Stimulated activated CD8-positive, alpha-beta memory T cell treated with anti-CD3 and anti-CD28 coated beads, Interleukin-2, amount 100 ng/mL, for 1 hour (primary cell): ENCODE measurements at places on chromosomes 5 and 9.

DNA sequence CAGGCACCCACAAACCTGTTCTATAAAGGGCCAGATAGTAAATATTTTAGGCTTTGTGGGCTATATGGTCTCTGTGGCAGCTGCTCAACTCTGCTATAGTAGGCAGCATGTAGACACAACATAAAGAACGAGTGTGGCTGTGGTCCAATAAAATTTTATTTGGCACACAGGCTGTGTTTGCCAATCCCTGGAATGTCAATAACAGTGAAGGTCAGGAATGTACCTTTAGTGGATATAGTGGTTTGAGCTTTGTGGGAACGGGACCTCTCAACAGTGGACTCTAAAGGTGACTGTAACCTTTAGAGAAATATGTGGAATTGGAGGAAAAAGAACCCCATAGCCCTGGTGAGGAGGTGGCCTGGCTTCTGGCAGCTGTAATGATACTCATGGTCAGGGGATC is 145.2 kb downstream of the MAST4 start:
- DNase-seq, result no peak

DNA sequence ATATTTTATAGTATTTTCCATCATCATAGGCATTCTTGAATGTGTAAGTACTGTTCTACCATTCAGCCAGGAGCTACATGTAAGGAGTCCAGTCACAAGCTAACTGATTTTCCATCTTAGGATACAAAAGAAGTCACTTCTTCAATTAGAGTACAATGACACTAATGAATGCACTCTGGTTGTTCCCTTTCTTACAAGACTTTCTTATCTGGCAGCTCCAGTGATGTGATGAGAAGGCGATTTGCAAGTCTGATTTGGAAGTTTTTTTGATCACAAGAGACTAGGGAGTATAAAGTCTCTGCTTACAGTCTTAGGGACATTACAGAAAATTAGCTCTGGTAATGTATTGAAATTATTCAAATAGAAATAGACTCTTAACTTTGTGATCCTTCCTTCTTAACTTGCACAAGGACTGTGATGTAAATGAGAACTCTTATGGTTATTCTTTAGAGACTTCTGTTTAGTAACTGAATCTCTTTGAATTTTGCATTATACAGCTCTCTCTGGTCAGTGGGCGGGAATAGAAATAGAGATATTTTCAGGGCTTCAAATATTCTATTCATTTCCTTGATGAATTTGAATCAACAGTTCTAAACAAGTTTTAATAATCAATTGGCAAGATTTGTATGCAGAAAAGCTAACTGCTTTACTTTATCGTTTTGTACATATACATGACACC is 130.4 kb upstream of the CDH6 start:
- no peak for DNase-seq

DNA sequence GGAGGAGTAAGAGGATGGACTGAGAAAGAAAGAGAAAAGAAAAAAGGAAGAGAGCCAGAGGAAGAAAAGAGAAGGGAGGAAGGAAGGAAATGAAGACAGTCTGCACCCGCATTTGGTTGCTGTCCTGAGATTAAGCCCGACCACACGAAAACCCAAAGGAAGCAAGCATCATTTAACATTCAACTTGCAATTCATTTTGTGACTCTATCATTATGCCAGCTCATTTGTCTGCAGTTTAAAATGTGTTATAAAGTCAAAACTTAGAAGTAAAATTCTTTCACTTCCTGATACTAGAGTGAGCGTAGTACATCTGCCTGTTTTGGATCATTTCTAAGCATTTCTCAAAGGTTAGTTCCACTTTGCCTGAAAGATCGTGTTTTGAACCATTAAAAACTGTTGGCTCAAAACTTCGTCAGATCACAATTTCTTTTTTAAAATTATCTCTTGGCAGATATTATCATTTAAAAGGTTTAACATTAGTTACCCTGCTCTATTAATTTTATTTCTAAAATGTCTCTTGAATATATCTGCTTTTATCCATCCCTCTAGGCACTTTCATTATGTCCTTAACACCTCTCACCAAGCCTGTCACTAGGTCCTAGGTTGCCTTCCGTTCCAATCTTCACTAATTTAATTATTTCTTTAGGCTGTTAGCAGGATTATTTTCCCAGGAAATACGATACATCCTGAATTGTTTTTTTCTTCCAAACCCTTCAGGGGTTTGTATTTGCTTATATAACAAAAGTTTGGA is 240.9 kb downstream of the TLE4 start:
- DNase-seq, result no peak

DNA sequence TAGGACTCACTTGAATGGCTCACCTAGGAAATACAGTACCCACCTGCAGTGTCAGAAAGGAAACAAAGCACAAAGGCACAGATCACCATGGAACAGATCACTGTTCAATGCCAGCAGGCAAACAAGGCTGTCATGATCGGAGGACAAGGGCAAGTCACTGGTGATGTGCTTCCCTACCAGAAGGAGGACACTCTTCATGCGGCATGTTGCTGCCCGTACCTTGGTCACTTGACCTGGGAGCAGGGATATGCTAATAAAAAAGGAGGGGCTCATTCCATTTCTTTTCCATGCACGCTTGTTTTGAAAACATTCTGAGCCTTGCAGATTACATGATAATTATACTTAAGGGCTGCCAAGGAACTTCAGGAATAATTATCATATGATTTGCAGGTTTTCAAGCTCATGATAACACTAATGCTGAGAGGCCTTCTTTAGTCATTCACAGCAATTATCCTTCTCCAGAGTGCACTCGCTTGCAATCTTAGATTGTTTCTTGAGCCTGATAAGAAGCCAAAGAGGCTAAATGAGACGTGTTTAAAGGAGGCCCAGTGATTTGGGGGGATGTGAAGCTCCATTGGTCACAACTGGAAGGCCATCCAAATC is 36.1 kb upstream of the STARD4 start:
- no peak for DNase-seq

DNA sequence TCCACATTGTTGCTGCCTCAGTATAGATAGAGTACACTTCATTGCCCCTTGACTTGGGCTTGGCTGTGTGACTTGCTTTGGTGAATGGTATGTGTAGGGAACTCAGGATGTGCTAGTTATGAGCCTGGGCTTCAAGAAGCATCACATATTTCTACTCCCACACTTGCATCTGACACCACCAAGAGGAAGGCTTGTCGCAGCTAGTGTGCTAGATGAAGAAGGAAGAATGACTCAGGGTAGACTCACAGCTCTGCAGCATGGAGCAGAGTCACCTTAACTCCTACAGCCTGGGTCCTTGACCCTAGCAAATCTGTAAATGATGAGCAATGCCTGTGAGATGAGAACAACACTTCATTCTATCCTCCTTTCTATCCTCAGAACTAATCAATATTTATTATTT is 261.8 kb downstream of the ASTN2 start:
- no peak for DNase-seq

DNA sequence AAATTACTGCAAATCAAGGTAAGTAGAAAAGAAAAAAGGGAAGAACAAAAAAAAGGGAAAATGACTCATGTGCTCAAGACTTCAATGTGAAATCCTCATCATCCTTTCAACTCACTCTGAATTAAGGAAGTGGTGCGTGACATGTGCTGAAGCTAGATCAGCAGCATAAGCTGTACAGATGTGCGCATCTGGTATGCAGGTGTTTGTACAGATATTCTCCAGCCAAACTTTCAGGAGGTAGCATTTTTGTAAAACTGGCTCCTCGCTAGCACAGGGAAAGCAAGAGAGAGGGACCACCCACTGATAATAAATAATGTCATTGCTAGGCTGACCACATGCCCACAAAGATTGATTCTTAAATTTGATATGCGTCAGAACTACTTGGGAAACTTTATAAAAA is 253.9 kb upstream of the RGMB start:
- no peak for DNase-seq

DNA sequence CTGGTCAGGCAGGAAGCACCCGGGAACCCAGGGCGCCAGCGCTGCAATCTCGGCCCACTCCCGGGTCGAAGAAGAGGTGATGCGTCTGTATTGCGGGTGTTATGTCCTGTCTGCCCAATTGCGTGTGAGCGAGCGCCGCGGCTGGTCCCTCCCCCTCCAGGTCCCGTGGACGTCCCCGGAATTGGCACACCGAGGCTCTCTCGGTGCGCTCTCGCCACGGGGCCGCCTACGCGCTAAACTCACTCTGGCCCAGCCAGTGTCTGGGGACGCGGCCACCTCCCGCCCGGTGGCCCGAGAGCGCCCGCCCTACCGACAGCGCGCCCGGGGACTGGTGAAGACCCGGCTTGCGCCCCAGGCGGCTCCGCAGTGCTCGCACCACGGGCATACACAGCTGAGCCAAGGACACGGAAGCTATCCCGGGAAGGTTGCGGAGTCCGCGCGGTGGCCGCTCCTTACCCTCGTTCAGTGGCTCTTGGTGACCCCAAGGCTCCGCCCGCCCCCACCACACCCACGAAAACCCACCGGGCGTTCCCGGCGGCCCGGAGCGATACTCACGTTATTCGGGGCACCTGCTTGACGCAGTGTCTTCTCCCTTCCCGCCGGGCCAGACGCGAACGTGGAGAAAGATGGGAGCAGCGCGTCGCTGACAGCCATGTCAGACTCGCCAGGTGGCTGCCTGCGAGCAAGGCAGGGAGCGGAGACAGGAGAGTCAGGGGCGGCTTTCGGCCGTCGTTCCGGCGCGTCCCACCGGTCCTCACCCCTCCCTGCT is 1.0 kb downstream of the KLF4 start:
- DNase-seq, result no peak

- no peak for DNase-seq
Measured at GRCh38 chr5:68303038-68303738, 87.6 kb downstream of the PIK3R1 start.

GRCh38 chr5:95986001-95986400 is 24.4 kb upstream of the ELL2 start:
- DNase-seq, result no peak

DNA sequence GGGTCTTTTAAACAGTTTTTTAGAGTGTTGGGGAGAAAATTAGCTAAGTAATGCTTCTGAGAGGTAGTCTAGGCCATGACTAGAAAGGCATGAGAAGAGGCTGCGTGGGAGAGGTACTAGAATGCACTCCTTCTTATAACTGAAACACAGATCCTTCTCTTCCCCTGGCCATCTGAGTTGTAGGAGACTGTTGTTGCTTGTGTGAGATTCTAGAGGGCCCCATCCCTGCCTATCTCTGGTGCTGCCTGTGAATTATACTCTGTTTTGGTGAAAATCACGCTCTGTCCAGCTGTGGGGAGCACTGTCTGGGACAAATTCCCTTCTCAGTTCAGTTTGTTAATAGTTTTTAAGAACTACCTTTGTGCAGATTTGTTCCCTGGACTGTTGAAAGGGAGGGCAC is 37.5 kb downstream of the MAP1B start:
- no peak for DNase-seq

- DNase-seq, result no peak
Measured at GRCh38 chr9:71767163-71767775, 1.0 kb downstream of the CEMIP2 start.

DNA sequence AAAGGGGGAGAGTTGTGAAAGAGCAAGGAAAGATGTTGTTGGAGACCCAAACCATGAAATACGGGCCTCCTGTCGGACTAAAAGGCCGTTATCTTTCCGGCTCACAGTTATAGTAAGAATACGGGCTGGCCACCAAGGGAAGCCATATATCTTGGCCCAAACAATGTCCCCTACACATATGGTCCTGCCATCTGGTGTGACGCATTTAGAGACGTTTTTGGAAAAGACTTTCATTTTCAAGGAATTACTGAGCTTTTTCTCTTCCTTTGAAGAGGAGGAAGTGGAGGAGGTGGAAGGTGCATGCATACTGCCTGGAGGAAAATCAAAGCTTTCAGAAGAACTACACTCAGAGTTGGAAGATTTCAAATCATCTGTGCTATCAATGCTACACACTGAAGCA is 26.7 kb downstream of the PWWP2A start:
- no peak for DNase-seq

GRCh38 chr5:97576956-97577355 is 393.9 kb upstream of the RIOK2 start:
- DNase-seq, result no peak

- DNase-seq, result no peak
Measured at GRCh38 chr9:101027236-101027635, 1.3 kb upstream of the PLPPR1 start.

- DNase-seq, result no peak
Measured at GRCh38 chr5:171288066-171288465, 21.0 kb upstream of the TLX3 start.

DNA sequence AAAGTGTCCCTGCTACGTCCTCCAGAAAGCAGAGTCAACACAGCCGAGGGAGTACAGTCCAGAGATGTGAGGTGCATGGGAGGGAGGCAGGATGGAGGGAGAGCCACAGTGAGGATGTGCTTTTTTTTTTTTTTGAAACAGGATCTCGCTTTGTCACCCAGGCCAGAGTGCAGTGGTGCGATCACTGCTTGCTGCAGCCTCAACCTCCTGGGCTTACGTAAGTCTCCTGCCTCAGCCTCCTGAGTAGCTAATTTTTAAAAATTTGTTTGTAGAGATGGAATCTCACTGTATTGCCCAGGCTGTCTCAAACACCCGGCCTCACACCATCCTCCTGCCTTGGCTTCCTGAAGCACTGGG is 33.2 kb upstream of the ALDH1B1 start:
- DNase-seq, result no peak

DNA sequence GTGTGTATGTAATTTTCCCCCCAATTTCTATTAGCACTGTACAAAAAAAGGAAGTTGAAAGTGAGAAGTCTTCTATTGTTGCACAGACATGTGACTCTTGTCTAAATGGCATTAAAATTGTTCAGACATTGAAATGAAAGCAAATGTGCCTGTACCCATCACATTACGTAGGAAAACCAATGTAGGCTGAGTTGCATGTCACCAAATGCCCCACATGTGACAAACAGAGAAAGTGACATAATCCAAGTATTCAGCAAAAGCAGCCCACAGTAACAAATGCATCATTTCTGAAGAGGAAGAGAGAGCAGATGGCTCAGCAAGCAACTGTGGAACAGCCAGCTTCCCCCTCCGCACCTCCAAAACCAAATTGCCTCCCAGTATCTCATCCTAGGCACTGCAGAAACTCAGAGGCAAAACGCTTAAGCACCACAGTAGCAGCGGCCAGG is 161.5 kb upstream of the NR4A3 start:
- no peak for DNase-seq

DNA sequence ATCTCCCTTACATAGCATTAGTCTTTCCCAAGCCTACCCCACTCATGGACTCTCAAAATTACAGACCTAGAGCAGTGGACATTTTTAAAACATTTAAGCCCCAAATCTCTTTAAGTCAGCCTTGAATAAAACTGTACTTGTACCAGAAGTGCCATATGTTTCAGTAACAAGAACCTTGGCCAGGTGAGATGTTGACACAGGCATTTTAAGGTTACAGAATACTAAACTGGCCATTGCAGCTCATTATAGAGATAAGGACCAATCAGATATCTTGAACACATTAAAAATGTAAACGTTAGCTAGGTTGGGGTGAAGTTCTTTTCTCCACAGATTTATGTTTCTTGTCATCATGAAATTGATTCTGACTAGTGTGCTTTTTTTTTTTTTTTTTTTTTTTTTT is 103.8 kb upstream of the MIER3 start:
- no peak for DNase-seq

DNA sequence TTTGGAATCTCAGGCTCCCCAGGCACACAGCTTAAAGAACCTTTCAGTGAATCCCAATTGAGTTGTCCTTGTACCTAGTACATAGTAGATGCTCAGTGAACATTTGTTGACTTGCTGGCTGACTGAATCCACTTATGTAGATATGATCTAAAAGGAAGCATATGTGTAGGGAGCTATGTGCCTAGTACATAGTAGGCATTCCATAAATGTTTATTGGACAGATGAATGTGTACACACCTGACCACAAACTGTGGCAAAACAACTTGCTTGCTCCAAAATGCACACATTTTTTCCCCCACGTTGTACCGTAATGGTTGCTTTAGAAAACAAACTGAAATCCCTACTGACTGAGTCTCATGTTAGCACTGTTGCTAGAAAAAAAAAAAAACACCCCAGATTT is 80.2 kb upstream of the IL12B start:
- DNase-seq, result no peak

- no peak for DNase-seq
Measured at GRCh38 chr5:135347392-135347791, 51.6 kb downstream of the MACROH2A1 start.
